NCI-H1092 (cell line): ENCODE measurements at places on chromosomes 3 and 15.

GRCh38 chr15:88833731-88834100 is 30.5 kb downstream of the ACAN start:
- no peak for DNase-seq

DNA sequence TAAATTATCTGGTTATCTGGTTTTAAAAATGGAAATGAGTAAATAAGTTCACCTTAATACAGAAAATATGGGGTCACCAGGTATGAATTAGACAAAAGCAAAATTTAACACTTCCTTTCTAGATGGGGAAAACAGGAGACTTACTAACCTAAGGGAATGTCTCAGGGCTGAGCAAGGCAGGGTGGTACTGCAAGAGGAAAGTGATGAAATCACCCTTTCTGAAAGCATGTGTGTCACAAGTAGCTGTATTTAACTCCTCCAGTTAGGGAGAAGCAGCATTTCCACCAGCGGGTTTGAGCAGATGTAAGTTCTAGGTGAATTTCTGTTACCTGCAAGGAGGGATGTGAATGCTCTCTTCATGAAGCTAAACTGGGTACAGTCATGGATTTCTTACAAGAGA is 629.1 kb downstream of the MECOM start:
- no peak for DNase-seq

DNA sequence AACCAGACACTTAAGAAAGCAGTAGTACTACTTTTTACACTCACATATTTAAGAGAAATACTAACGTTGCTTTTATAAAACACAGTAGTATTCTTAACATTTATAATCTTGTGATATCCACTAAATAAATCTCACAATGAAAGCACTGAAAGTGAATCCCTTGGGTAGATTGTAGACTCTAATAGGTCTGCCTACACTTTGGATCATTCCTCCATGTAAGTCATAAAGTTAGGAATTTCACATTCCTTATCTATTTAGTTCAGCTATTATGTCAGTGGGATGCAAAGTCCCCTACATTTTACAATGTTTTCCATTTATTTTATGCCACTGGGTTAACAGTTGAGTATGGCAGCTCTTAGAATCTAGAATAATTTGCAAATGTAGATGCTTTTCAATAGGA is 330.7 kb downstream of the LSAMP start:
- no peak for DNase-seq

GRCh38 chr3:45975686-45976085 is 19.9 kb downstream of the FYCO1 start:
- DNase-seq: no peak

DNA sequence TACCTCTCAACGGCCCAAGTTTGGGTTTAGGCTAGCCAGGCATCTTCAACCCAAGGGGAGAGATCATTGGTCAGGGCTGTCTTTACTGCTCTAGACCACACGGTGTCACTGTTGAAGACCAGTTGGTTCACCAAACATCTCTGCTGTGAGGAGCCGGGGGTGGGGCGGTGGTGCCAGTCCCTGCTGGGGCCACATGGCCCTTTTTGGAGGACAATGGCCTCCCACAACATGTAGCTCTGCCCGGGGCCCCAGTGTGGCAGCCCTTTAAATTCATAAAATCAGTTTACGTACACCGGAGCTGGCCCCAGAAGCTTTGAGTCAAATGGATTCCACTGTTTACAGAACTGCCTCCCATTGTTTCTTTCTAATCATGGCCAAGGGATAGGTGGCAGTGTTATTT is 19.1 kb upstream of the TM4SF18 start:
- peak; percentile 28 for DNase-seq

- no peak for DNase-seq
These were observed 14.9 kb downstream of the PLEKHO2 start for GRCh38 chr15:64856429-64857145.

DNA sequence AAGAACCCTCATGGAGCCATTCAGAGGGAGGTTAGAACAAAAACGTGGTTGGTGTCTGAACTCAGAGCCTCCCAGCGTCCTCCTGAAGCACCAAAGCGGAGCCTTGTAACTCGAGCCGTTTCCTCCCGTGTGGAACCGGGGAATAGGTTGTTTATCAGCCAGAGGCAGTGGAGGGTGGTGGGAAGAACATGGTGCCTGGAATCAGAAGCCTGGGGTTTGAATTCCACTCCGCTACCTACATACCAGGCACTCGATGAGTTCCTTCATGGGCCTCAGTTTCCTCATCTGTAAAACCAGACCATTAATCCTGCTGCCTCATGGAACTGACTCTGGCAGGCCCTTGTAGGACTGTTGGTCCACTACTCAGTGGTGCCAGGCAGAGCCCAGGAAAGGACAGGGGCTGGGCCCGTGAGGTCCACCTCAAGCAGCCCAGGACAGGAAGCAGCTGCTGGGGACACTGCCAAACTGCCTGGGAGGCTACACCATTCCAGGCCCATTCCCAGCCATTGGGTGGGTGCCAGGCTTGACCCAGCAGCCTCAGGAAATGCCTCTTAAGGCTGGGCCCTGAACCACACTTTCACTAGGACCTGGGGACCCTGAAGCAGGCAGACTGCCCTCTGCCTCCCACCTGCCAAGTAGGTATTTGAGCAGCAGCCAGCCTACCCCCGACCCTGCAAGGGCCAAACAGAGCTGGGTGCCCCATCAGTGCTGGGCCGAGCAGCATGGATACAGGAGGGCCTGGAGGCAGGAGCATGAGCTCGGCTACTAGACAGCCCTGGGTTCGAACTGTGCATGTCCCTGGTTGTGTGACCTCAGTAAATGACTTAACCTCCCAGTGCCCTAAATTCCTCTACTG is 33.4 kb downstream of the PRKCD start:
- no peak for DNase-seq

GRCh38 chr3:72141264-72141663 is 356.3 kb upstream of the PROK2 start:
- DNase-seq: no peak

- no peak for DNase-seq
These were observed 35.5 kb upstream of the ATP1B3 start for GRCh38 chr3:141840737-141841544.

GRCh38 chr3:119723022-119723421 is 20.2 kb downstream of the CFAP91 start:
- DNase-seq: no peak

GRCh38 chr15:99925661-99926461 is 192.6 kb upstream of the LYSMD4 start:
- peak; percentile 10 for DNase-seq

DNA sequence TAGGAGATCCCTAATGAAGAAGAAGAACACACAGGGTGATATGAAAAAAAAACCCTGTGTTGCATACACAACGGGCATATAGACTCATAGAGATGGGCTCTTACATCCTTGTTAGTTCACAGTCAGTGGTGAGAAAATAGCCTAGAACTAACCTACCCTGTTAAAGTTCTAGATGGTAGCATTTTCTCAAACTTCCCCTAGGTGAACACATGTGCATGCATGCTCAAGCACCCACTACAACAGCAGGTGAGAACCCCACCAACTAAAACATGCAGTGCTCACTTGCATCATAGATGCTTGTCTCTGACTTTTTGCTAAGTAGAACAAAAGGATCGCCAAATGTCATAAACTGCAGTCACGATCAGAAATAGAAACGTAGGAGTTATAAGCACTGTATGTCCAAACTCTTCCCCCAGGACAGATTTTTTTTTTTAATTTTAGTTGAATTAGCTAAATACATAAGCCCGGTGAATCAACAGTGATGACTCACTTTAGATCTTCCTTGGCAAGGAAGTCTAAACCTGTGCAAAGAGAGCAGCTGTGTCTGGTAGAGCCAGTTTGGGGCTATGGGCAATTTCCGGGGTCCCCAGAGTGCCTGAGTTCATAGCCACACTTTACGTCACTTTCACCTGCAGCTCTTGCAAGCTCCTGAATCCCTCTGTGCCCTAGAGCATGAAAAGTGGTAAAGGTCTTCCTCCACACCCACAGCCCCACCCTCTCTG is 96.2 kb upstream of the SEMA6D start:
- DNase-seq: no peak

GRCh38 chr3:141255846-141256261 is 24.2 kb downstream of the PXYLP1 start:
- peak; percentile 22 for DNase-seq
